ENCODE measurements at places on chromosomes 5 and 9.

GRCh38 chr5:67182301-67182790 lies 14.3 kb downstream of the CD180 start:
- no peak for DNase-seq

DNA sequence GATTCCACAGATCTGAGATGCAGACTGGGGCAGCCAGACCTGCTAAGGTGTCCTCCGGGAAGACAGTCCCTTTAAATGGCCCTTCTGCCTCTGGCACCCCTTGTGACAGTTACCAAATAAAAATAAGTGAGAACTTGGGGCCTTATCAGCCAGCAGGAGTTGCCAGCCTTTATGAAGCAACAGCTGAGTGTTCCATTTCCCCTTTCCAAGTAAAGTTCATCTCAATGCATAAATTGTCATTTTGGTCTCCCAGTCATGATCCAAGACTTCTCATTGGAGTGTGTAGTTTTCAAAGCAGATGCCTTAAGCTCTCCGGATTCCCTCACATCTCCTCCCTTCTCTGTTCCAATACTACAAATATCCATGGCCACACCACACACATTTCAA lies 4.1 kb downstream of the PTCH1 start:
- no peak for DNase-seq

GRCh38 chr9:134484479-134484878 lies 157.1 kb upstream of the COL5A1 start:
- DNase-seq: no peak

DNA sequence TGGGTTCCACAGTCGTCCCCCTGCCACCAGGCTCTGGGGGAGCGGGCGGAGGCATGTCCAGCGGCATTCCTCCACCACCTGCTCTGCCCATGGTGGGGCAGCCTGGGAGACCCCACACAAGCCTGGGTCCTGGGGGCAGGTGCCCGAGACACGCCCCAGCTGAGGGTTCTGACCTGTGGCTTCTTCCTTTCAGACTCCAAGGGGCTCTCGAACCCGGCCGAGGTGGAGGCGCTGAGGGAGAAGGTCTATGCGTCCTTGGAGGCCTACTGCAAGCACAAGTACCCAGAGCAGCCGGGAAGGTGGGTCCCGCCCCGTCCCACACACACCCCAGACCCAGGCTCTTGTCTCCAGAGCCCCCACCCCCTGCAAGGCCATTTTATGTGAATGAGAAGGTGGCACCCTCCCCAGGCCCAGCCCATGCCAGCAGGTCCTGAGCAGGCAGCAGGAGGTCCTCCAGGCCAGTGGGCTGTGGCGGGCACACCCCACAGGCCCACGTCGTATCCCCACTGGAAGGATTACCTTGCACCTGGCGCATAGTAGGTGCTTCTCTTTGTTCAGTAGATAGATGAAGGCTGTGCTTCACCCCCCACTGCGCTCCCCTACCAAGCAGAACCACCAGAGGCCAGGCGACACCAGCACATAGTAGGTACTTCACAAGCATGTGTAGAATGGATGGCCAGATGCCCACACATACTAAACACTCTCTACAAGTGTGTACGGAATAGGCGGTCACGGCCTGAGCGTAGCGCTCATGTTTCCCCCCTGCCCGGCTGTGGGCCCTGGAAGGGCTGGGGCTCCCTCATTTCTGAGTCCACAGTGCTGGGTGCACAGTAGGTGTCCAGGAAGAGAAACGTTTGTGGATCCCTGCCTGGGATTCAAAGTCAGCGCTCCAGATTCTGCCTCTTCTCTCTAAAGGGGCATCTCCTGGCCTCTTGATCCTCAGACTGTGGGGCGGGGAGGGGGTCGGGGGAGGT lies 107.9 kb downstream of the RXRA start:
- DNase-seq: no peak

DNA sequence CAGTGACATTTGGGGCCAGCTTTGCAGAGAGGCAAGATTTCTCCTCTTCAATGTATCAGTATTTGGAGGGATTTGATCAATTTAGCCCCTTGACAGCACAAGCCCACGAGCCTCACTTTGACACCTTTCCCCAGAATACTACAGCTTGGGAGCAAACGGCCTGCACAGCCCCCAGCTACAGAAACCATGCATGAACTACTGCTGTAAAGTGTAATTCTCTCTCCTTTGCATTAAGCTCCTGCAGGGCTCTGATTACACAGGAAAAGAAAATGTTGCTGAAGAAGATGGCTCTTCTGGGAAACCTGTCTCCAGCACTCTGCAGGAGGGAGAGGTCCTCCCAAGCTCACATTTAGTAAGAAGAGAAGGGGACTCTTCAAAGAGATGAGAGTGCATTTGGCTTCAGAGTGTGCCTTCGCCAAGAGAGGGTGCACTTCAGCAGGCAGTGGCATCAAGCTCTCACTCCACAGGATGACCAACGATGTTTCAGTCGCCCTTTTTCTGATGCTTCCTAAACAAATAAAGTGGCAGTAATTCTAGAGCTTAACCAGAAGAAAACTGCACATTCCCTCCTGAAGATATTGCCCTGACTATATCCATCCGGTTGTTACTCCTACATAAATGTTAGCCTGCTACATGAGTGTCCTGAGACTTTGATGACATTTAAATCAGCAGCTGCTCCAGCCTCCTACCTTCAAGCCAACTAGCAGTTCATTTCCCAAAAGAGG lies 272.2 kb downstream of the AUH start:
- DNase-seq: no peak

DNA sequence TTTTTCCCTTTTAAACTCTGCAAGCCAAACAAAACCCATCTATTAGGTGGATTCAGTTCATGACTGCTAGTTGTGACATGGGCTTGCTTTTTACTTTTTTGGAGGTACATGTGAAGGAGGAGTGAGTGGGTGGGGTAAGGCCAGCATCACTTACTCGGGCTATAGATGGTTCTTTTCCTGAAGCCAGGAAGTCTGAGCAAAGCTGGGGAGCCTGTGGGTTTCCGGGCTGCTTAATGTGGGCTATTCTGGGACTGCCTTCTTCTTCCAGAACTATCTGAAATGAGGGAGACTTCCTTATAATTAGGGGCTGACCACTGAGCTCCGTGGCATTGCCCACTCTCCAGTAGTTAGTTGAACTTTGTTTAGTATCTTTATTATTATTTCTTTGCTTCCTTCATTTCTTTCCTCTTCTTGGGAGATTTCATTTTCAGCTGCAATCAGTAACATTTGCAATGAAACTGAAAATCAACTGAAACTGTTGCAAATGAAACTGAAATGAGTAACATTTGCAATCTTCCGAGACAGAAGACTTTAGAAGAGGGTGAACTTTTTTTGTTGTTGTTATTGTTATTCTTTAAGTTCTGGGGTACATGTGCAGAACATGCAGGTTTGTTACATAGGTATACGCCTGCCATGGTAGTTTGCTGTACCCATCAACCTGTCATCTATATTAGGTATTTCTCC lies 204.9 kb downstream of the LRRC70 start:
- no peak for DNase-seq

DNA sequence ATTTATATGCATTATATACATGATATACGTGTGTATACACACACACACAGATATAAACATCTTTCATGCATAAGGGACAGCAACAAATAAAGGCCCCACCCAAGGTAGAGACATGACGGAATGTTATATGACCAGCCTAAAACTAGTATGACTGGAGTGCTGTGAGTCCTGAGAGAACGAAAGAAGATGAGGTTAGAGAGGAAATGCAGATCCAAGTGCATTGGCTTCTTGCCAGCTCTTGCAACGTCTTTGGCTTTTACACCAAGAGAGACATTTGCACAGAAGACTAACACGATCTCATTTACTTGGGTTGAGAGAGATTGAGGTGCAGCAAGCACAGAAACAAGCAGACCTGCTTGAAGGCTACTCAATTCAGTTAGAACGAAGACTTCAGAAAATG lies 23.0 kb downstream of the CDH10 start:
- DNase-seq: no peak

GRCh38 chr9:120368799-120369198 lies 211.2 kb downstream of the CDK5RAP2 start:
- no peak for DNase-seq

GRCh38 chr5:95194856-95195255 lies 90.0 kb downstream of the MCTP1 start:
- no peak for DNase-seq

- DNase-seq: no peak
Observed at GRCh38 chr9:16252616-16253015, 617.9 kb downstream of the BNC2 start.

DNA sequence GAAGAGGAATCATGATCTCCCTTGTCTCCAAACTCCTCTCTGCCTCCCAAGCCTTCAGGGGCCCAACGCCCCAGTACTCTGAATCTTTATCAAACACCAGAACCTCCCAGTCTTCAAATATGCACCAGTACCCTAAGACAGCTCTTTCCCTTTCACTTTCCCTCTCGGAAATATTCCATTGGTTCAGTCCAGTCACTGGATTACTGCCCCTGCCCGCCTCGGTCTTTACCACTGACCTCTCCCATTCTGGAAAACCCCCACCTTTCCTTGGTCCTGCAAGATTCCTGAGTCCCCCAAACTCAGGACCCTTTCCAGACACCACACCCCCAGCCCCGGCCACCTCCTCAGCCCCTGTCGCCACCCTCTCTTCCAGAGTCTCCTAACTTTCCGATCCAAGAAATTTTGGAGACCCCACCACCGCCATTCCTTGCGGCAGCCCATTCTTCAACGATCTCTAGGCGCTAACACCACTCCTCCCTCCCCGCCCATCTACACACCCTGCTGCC lies 674 bp downstream of the C5orf15 start:
- no peak for DNase-seq

DNA sequence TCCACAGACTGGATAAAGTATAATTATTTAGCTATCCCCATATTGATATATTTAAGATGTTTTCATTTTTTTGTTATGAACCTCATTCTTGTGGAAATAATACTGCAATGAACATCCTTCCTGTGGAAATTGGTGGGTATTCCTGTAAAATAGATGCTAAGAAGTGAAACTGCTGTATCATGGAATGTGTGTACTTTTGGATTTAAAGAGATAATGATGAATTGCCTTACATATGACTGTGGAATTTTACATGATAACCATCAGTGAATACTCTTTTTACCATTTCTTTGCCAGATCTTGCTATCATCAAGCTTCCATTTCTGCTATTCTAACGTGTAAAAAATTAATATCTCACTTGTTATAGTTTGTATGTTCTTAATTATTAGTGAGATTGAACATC lies 847.9 kb downstream of the EFNA5 start:
- DNase-seq: no peak

DNA sequence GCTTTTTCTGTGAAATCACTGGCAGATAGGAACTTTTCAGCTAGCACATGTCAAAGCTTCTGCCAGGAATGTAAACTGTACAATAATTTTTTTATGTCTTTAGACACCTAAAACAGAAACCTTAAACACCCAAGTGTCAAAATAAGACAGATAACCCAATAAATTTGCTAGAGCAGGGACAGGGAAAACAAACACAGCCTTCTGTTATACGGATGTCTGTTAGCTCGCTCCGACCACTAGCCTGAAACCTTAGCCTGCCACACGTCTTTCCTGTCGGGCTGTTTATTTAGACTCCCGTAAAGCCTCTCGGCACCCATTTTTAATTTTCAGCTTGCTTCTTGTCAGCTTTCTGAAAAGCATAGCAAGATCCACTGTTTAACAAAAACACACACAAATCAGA lies 355.4 kb upstream of the SLC24A2 start:
- no peak for DNase-seq

DNA sequence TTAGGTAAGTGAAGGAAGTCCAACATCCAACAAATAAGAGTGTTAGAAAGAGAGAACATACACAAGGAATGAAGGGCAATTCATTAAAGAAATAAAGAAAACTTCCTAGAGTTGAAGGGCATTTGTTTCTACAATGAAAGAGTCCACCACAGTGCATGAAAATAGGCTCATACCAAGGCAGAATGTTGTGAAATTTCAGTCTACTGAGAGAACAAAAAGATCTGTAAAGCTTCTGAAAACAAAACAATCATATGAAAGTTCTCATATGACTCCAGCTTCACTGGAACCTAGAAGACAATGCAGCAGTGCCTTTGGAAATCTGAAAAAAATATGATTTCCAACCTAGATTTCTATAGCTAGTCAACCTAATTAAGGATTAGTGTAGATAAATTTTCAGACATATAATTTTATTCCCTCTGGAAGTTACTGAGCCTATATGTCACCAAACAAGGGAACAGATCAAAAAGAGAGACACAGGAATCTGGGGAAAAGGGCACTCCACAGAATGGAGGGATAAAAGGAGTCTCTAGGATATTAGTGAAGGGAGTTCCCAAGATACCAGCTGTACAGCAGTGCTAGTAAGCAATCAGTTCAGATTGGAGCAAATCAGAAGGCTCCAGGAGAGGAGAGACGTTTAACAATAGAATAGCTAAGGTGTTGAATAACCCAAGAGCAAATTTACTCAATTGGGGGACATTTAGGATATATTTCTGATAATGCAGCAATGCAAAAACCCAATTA lies 5.8 kb downstream of the C5orf58 start:
- no peak for DNase-seq

DNA sequence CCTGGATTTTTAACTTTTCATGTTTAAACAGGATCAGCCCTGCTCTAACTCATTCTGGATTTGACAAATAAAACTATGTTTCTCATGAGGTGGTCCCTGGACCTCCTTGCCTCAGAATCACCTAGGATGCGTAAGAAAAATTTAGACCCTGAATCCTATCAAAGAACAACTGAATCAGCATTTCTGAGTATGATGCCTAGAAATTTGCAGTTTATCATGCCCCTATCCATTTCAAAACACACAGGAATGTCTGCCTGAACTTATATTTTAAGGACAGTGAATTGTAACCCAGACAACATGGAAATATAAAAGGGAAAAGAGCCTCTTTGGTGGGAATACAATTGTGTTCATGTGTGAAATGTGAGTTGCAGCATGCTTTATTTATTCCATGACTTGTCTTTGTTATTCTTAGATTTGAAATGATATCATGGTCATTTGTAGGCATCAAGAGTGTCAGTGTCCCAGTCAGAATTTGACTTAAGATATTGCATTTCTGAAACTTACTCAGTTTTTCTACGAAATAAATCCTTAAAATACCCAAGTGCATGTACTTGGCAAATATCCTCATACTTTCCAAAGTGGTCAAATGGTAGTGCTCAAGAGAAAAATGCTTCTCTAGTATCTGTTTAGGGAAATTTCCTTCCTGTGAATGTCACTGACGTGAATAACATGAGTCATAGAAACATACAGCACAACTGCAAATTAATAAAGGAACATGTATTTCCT lies 144.3 kb downstream of the GIN1 start:
- no peak for DNase-seq

- DNase-seq: no peak
Observed at GRCh38 chr5:33037076-33037475, 326.0 kb downstream of the NPR3 start.

GRCh38 chr9:22279636-22280035 lies 167.0 kb upstream of the DMRTA1 start:
- DNase-seq: no peak

DNA sequence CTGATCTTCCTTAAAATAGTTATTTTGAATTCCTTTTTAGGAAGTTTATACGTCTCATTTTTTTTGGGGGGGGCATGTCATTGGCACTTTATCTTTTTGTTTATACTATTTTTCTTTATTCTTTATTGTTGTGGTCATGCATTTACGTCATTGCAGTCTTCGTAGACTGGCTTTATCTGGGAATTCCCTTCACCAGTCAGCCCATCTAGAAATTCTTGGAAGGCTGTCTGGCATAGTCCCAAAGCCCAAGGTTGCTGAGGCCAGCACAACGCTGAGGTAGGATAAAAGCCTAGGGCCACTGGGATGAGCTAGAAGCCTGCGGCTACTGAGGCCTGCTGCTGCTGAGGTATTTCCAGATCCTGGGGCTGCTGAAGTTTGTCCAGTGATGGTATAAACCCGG lies 121.5 kb downstream of the ISOC1 start:
- DNase-seq: no peak

GRCh38 chr9:132626285-132626684 lies 43.5 kb downstream of the DDX31 start:
- DNase-seq: no peak

Measured in activated CD4-positive, CD25-positive, alpha-beta regulatory T cell treated with anti-CD3 and anti-CD28 coated beads, Interleukin-2, amount 50 U/mL, for 16 hours (primary cell).